Bone marrow (tissue), 2 donors: ENCODE measurements at places on chromosomes 12 and 14.

DNA sequence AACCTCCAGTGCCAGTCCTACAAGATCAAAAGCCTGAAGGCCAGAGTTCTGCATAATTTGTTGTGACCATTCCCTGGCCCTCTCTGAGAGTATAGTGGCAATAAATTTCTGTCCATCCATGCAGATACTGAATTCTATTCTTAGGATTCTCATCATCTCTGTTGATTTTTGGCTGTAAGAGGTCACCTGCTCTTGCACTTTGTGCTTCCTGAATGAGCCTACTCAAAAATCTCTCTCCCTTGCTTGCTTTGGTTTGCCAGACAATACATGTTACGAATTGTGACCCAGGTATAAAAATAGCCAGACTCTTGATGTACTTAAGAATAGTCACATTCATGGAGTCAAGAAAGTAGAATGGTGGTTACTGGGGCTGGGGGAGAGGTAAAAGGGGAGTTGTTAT is 16.7 kb downstream of the ZNF664 start:
- DNase-seq, result no peak

GRCh38 chr12:15979096-15980092 is 68.3 kb downstream of the DERA start:
- no peak for DNase-seq

DNA sequence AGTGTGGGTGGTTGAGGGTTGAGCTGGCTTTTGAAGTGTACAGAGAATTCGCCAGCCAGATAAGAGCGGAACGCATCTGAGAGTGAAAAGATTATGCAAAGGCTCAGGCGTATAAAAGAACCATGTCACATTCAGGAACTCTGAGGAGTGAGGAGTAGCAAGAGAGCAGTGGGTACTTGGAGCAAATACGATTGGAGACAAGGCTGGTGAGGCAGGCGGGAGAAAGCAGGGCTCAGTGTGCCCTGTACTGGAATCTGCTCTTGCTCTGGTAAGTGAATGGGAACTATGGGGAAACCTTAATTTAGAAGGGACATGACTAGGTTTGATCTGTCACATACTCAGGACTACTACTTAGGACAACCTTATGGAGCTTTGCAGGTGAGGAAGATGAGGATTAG is 87.0 kb downstream of the PTPRB start:
- DNase-seq, result no peak

GRCh38 chr12:48875944-48876515 is 10.4 kb upstream of the RND1 start:
- DNase-seq, result no peak

- peak; percentile 32 for DNase-seq
Observed at GRCh38 chr14:90815822-90816662, at the start of gene TTC7B. TSS of gene TTC7B (minus strand) at chr14:90816430. CDS start at chr14:90816295, 135 bp downstream.

GRCh38 chr14:60905923-60906322 is 75.0 kb downstream of the TRMT5 start:
- no peak for DNase-seq

- DNase-seq, result no peak
Observed at GRCh38 chr12:51591016-51591901, at the start of gene SCN8A. TSS of gene SCN8A (plus strand) at chr12:51591233. CDS start at chr12:51662818, 71,585 bp downstream.

DNA sequence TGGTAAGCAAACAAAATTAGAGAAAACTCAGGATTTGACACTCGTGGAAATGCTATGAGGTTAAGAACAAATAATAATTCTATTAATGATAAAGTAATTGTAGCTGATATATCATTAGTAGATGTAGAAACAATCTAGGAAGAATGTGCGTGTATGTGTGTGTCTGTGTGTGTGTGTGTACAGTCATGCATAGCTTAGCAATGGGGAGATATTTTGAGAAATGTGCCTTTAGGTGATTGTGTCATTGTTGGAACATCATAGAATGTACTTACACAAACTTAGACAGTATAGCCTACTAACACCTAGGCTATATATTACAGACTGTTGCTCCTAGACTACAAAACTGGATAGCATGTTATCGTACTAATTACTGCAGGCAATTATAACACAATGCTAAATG is 5.3 kb downstream of the CLEC2A start:
- no peak for DNase-seq

GRCh38 chr14:38710881-38711280 is 392.2 kb downstream of the SEC23A start:
- DNase-seq, result no peak

DNA sequence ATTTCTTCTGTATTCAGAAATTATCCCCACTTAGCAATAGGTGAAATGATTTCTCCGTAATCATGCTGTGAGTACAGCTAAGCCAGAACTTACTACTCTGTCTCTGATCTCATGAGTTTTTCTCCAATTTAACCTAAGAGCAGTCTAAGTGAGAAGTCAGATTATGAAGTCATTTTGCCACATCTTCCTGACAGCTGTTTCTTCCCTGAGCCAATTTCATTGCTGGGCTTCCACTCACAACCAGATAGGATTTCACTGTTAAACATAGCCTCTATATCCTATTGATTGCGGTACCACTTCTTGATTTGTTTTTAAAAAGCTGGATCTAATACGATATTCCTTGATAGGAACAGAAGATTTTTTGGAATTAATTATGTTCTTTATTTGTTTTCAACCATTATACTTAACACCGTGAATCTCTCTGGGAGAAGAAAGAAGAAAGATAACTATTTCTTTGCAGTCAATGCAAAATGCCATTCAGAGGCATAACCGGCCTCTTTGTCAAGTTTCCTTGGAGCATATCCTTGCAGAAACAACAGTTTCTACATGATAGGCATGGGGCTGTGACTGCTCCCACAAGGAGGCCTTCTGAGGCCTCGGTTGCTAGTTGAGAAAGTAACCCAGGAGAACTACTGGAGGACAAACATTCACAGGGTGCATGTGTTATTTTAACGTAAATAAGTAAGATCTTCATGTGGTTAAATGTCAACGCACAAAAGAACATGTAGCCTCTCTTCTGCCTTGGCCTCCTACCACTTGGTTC is 212.2 kb downstream of the NPAS3 start:
- no peak for DNase-seq

DNA sequence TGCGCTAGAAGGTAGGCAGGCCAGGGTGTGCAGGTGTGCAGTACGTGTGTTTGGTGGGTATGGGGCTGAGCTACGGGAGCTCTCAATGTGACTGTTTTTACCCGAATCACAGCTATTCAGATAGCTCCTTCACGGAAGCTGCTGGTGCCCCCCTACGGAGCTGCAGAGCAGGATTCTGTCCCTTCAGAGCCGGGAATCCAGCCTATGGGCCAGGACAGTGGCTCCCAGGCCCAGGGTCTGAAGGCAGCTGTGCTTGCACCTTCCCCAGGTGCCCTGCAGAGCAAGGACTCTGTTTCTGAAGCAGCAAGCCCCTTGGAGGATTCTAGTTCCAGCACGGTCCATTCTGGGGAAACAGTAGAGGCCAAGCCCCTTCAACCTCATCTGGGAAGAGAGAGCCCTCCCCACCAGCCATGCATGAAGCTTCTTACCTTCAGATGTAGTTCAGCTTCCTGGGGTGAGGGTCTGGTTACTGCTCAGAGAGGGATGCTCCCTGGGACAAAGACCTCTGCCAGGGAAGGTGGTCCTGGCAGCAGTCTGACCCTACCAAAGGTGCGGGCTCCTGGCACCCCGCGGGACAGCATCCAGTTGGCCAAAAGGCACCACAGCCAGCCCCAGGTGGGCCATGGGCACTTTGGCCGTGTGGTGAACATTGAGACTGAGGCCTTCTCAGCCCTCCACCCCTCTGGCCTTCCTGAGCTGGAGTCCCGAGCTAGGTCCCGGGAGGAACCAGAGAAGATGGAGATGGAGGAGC is 29.1 kb downstream of the PLEKHH1 start:
- DNase-seq, result no peak

- no peak for DNase-seq
Observed at GRCh38 chr14:63759456-63759855, 31.6 kb upstream of the SGPP1 start.

- peak; percentile 19 for DNase-seq
Observed at GRCh38 chr14:63632932-63633514, 8.6 kb downstream of the WDR89 start.

GRCh38 chr12:53044896-53045695 is 4.8 kb upstream of the TNS2 start:
- no peak for DNase-seq

- no peak for DNase-seq
Observed at GRCh38 chr12:112909693-112910092, 2.9 kb downstream of the OAS1 start.

- no peak for DNase-seq
Observed at GRCh38 chr12:42790761-42791151, 201.2 kb upstream of the PRICKLE1 start.

DNA sequence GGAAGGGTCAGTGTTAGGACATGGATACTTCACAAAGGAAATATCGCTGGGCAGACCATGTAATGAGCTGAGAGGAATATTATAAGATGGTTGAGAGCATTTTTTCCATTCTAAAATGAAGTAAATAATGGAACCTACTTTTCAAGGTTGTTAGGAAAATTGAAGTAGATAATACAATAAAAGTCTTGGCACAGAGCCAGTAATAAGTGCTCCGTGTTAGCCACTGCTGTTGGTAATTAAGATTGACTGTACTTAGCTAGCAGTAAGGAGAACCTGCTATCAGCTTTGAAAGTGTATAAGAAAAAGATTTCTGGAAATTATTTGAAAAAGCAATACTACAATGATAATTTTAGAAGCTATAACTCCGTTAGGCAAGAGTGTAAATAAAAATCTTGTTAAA is 77.6 kb downstream of the SCAF11 start:
- no peak for DNase-seq

DNA sequence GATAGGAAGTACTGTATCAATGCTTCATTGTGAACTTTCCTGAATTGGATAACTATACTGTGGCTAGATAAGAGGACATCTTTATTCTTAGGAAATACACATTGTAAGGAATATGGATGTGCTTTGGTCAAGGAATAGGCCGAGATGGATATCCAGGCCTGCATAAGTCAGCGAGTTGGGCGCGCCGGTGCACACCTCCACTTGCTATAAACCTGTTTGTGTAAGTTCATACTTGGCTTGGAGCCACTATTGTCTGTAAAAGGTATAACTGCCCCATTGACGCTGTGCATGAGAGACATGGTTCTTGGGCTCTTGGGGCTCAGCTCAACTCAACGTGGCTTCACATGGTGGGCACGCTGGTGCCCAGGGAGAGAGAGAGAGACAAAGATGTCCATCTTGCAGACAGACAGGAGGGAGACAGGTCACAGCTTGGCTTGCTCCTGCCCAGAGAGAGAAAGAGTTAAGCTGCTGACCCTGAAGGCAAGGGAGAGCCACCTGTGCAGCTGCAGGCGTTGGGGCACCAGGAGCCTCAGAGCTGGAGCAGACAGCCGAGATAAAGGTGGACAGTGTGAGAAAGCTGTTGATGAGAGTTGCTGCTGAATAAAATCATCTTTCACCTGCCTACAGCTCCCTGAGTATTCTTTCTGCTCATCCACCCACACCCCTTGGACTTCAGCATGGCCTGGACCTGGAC is 34.1 kb upstream of the COCH start:
- no peak for DNase-seq

DNA sequence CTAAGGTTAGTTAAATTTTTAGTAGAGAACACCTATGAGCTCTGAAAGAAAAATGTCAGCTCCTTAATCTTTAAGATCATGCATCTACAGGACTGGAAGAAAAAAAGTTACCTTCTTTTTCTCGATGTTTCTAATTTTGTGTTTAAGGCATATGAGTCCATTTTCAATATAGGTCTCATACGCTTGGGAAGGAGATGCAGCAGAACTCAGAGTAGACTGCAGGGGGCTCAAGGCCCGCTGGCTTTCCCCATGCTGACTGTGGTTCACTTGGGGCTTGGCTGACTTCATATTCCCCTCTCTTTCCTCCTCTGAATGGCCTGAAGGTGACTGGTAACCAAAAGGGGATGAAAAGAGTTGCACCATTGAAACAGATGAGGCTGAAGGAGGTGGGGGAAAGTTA is 1.5 kb downstream of the CAPRIN2 start:
- no peak for DNase-seq

DNA sequence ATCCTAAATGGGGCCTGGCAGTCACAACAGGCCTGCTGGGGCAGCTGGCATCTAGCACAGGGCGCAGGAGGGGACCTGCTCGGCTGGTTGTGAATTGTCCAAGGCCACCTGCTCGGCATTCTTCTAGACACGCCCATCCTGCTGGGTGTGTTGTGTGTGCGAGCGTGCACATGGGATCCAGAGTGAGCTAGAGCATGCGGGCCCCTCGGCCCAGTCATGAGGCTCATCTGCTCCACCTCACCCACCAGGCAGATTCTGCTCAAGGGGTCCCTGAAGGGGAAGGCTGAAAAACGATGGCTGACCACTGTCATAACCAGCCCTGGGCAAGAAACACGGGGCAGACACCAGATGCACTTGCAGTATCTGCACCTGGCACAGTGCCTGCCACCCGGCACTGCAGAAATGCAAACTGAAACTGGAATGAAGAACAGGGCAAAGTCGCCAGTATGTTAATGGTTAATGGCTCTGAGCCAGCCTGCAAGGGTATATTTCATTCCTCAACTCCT is 31.8 kb downstream of the MAX start:
- no peak for DNase-seq

- no peak for DNase-seq
Observed at GRCh38 chr12:114395233-114395632, 10.7 kb downstream of the TBX5 start.

- DNase-seq, result no peak
Observed at GRCh38 chr12:42426746-42427145, 100.8 kb downstream of the PPHLN1 start.

GRCh38 chr12:70885956-70886355 is 34.6 kb downstream of the PTPRR start:
- DNase-seq, result no peak

DNA sequence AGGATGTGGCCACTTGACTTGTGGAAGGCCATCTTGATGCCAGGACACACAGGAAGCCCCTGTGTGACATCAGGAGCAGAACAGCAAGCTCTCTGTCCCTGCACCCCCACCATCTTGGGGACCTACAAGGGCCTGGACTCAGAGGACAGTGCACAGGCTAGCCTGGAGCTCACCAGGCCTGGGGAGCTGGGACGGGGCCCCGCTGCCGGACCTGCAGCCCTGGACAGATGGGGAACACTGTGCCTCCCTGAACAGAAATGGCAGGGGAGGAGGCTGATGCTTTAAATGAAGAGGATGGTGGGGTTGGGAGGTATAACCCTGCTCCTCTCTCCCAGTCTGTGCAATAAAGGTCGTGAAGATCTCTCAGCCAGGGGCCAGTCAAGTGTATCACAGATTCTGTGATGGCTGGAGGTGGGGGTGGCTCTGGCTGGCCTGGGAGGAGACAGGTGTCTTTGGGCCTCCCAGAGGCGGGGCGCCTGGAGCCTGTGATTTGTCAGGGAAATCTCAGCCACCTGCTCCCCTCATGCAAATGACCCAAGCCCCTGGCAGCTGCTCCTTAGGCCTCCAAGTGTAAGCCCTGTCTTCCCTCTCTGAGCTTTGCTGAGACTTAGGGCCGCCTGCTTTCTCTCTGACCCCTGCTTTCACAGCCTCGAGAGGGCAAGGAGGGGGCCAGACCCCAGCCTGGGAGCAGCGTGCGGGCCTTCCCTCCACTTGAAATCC is 1.1 kb upstream of the GNB3 start:
- DNase-seq, result no peak

GRCh38 chr14:68337279-68337678 is 455.6 kb downstream of the ZFP36L1 start:
- DNase-seq, result no peak
